ENCODE measurements at places on chromosomes 13 and 19.

DNA sequence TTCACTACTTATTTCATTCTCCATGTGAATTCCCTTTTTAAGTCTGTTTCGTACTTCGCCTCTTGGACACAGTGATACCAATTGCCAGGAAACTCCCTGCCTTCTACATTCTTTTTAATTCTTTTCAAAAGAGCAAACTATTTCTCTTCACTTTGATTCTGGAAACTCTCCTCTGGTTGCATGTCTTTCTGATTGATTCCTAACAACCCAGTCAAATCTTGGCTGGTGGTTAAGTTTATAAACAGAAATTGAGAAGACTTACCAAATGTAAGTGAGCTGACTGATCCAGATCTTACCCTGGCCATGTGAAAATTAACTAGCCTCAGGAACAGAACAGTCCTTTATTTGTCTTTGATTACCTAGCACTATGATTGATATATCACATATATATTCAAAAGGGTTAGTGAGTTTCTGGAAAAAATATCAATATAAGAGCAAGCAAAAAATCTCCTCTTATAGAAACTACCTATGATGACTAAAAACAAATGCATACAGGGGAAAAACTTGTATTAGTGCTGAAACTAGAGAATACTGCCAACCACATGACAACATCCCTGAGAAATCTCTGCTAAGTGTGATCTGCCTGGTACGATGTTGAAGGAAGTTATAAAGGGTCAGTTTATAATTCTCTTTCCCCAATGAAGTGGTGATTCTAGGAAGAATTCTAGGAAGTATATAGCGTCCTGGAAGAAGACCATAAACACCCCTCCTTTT lies 152.6 kb upstream of the HTR2A start:
- no peak for DNase-seq

GRCh38 chr13:26179344-26179743 lies 42.8 kb downstream of the RNF6 start:
- no peak for DNase-seq

GRCh38 chr13:20270163-20270865 lies 38.2 kb upstream of the GJB6 start:
- DNase-seq = no peak

- DNase-seq = no peak
Observed at GRCh38 chr19:10102787-10103236, 334 bp upstream of the ANGPTL6 start.

- DNase-seq = peak; percentile 85
Observed at GRCh38 chr19:18480006-18480691, 41.7 kb downstream of the ELL start.

GRCh38 chr19:50669302-50670101 lies 20.3 kb downstream of the C19orf81 start:
- peak; percentile 77 for DNase-seq

GRCh38 chr13:62209529-62209928 lies 793.9 kb upstream of the PCDH20 start:
- DNase-seq = no peak

- peak; percentile 73 for DNase-seq
Observed at GRCh38 chr19:2391118-2391725, 31.2 kb downstream of the TMPRSS9 start.

DNA sequence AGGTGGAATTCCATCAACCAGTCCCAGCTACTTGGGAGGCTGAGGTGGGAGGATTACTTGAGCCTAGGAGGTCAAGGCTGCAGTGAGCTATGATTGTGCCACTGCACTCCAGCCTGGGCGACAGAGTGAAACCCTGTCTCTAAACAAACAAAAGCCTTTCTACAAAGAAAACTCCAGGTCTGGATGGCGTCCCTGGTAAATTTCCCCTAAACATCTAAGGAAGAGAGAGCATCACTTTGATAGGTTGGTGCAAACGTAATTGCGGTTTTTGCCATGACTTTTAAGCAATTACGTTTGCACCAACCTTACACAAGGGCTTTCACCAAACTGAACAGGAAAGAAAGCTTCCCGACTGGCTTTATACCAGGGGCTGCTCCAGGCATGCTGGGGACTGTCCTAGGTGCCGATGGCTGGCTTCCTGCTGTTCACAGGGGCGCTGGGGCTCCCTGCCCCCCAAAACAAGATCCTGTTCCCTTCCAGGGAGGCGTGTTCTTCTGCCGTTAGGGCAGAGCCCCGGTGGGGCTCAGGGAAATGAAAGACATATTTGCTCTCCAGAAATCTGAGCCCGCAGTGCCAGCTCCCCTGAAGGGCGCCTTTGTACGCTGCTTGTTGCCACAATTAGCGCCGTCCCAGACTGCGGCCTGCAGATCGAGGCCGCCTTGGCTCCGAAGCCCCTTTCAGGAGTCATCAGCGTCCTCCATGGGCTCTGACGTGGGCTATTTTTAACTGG lies 38.7 kb upstream of the KLF2 start:
- DNase-seq = no peak

GRCh38 chr13:44373601-44374347 lies at the start of gene SERP2:
Gene SERP2 (plus strand): TSS chr13:44373824. CDS start chr13:44374026, 202 bp downstream.
- DNase-seq = peak; percentile 64

DNA sequence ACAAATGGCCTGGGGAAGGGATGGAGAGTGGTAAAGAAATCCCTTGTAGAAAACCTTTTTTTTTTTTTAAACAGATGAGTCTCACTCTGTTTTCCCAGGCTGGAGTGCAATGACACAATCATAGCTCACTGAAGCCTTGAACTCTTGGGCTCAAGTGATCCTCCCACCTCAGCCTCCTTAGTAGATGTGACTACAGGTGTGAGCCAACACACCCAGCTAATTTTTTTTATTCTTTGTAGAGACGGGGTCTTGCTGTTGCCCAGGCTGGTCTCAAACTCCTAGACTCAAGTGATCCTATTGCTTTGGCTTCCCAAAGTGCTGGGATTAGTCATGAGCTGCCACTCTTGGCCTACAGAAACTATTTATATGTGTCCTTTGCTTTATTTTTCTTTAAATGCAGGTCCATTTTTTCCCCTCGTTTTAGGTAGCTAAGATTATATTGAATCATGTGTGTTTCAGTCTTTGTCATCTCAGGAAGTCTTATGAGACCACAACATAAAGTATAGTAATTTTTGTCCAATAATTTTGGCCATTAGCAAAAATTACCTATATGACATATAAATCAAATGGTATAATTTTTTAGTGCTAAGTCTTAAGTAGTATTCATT lies 10.5 kb downstream of the LPAR6 start:
- no peak for DNase-seq
